ENCODE measurements at places on chromosomes 13 and 19. TPM values are rescaled to one million over a fixed set of nuclear protein-coding genes. Genes with fewer than 3 reads are reported as not detected.

DNA sequence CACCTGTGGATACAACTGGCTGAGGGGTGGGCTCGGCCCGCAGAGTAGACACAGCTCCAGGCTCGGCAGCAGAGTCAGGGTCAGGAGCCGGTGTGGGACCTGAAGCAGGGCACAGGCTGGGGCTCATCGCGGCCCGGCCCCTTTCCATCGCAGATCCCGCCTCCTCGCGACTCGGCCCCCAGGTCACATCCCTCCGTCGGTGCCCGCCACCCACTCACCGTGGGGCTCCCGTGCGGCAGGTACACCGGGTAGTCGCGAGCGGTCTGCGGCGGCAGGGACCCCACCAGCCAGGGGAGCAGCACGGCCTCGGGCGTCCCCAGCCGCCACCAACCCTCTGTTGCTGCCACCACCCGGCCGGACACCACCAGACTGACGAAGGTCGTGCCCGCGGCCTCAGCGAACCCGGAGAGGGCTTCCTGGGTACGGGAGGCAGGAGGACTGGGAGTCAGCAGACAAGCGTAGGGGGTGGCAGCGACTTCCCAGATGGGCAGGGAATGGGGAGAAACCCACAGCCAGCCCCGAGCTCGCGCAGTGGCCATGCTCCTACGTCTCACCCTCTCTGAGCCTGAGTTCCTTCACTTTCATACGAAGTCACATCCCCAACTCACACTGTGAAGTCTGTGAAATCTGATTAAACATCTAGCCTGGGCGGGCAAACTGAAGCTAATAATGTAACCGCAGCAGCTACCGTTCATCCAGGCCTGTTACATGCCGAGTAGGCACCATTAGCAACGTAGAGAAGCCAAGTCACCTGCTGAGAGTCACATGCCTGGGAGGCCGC lies 3.7 kb downstream of the FUZ start:
- H3K4me3 ChIP-seq: peak overlapping the region; percentile 94
- peak overlapping the region; percentile 88 for H3K27ac ChIP-seq
- H3K4me1 ChIP-seq: peaks cover 35% of the 10 kb centered on the region
- H3K27me3 ChIP-seq: no peaks in the 10 kb centered on the region

DNA sequence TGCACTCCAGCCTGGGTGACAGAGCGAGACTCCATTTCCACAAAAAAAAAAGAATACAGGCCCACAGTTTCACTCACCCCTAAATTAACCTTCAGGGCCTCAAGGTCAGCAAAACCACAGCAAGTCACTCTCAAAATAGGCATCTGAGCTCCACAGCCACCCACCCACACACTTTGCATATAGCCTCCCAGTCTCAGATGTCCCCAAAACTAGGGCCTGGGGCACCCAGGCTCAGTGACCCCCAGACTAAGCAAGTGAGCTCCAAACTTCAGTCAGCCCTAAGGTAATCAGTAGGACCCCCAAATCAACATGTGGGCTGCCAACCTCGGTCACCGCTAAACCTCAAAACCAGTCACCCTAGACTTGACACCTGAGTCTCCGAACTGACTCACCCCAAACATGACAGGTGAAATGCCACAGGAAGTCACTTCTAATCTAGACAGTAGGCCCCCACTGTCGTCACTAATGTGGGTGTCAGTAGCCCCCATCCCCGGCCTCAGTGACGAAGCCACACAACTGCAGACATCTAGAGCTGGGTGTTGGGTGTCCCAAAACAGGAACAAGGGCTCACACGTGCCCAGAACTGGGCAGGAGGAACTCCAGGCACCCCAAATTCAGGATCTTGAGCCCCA lies 13.9 kb downstream of the RABAC1 start:
- H3K27me3 ChIP-seq: peaks cover 6% of the 10 kb centered on the region
- H3K4me1 ChIP-seq: peaks cover 31% of the 10 kb centered on the region
- peak overlapping the region; percentile 75 for H3K4me3 ChIP-seq
- peak overlapping the region; percentile 98 for H3K27ac ChIP-seq

DNA sequence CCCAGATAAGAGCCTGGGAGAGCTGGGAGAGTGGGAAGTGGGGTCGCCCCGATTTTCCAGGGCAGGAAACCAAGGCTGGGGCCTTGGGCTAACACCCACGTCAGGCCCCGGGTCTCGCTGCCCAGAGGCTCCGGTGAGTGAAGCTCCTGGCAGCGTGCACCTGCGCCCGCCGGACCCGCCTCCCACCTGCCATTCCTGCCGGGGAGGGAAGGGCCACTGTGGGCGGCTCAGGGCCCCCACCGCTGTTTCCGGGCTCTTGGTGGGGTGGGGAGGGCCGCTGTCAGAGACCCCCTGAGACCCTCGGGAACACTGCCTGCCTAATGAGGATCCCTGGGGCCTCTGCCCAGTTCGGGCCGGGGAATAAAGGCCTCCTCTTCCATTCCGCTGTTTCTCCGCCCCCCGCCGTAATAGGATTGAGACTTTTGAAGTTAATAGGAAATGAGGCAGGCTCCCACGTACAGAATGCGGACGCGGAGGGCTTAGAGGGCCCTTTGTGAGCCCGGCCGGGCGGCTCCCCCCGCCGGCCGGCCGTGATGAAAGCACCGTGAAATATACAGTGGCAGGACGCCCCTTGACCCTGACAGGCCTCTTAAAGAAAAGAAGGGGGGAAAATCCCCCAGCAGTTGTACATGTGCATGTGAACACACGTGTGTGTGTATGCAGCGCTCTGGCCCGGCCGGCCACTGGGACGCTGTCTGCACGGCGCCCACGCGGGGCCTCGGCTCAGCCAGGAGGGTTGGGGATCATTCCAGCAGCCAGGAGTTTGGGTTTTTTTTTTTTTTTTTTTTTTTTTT lies 33.2 kb downstream of the EFNA2 start:
- peaks cover 7% of the 10 kb centered on the region for H3K4me1 ChIP-seq
- DNase-seq: no peak
- H3K27ac ChIP-seq: no peak overlapping the region

DNA sequence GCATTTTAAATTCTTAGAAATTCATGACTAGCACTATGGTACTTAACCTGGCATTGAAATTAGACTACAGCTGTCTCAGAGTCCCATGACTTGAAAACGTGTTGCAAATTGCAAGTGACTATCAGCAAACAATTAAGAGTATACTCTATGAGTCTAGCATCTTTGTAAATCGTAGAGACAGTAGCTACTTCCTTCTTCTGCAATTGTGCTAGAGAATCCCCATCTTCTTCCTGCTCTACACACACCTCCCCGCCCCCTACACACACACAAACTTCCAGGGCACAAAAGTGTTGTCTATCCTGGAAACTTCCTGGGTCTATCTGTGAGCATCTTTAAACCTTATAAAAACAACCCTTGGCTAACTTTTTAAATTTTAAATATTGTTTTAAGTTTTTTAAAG lies 35.2 kb upstream of the MIR17HG start:
- peaks cover 19% of the 10 kb centered on the region for H3K27me3 ChIP-seq
- H3K4me1 ChIP-seq: peaks cover 2% of the 10 kb centered on the region
- no peak overlapping the region for H3K4me3 ChIP-seq
- no peaks in the 10 kb centered on the region for H3K36me3 ChIP-seq
- no peak for DNase-seq

DNA sequence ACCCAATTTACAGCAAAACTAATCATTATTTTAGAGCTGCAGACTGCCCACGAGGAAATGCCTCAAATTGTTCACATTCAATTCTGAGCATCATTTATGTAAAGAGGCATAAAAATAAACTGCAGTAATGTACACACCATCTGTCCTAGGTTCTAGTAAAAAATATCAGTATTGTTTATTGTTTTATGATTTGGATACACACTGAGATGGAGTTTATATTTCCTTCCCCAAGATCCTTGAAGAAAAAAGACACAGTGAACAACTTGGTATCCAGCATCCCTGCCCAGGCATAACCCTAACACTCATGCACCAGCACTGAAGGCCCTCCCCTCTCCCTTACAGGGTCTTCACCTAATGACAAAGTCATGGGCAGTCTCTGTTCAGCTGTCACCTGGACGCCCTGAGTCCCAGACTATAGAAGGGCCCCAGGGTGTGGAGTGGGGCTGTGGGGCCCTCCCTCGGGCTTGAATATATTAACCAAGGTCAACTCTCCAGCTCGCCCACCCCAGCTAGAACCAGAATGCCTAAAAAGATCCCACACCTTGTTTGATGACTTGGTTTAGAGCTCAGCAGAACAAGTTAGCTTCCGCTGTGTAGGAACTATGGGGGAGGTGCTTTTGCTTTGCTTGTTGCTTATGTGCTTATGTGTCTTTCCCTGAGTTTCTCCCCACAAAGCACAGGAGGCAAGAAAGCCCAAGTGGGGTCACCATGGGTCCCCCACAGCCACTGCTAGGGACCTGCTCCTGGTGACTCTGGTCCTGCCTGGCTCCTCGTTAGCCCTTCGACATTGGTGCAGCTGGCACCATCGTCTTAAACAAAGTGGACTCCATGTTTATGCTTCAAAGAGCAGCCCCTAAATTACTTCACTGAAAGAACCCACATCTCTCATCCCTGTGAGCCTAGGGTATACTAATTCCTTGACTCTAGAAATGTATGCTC lies 111.1 kb downstream of the COL4A1 start:
- no peak overlapping the region for H3K27ac ChIP-seq
- DNase-seq: no peak
- H3K27me3 ChIP-seq: peaks cover 75% of the 10 kb centered on the region
- no peak overlapping the region for H3K4me3 ChIP-seq
- peaks cover 2% of the 10 kb centered on the region for H3K4me1 ChIP-seq
- H3K36me3 ChIP-seq: no peaks in the 10 kb centered on the region

DNA sequence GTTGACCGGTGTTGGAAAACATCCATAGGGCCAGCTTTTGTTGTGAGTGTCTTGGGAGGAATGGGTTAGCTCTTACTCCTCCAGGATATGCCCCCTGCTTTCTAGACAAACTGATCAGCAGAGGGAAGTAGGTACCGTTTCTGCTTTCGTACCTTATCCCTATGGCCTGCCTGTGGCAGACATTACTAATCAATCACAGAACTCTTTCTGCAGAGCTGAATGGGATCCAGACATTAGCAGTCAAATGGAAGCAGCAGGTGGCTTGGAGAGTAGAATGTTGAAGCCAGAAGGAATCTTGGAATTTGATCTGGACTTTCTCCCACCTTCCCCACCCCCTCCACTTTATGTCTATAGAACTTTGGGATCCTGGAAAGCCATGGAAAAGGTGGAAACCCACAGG lies 17.1 kb downstream of the NWD1 start:
- H3K4me3 ChIP-seq: no peak overlapping the region
- no peaks in the 10 kb centered on the region for H3K4me1 ChIP-seq
- no peak overlapping the region for H3K27ac ChIP-seq

DNA sequence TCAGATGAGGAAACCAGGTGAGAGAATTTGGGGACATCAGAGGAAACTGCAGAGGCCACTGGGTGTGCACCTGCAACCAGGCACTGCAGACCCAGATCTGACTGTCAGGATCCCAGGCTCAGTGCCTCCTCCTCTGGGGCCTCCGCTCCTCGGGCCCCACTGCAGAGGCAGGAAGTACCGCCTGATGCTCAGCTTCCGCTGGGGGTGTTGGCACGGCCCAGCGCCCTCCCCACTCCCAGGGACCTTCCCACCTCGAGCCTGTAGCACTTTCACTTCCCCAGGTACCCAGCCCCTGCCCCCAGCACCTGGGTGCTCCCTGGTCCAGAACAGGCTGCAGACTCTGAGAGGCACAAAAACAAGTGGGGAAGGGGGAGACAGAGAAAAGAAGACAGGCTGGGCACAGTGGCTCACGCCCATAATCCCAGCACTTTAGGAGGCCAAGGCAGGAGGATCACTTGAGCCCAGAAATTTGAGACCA lies 1.4 kb upstream of the CD37 start:
- peak overlapping the region; percentile 91 for H3K4me3 ChIP-seq
- H3K27me3 ChIP-seq: no peaks in the 10 kb centered on the region
- peaks cover 57% of the 10 kb centered on the region for H3K4me1 ChIP-seq
- peak; percentile 53 for DNase-seq
- H3K27ac ChIP-seq: peak overlapping the region; percentile 99

DNA sequence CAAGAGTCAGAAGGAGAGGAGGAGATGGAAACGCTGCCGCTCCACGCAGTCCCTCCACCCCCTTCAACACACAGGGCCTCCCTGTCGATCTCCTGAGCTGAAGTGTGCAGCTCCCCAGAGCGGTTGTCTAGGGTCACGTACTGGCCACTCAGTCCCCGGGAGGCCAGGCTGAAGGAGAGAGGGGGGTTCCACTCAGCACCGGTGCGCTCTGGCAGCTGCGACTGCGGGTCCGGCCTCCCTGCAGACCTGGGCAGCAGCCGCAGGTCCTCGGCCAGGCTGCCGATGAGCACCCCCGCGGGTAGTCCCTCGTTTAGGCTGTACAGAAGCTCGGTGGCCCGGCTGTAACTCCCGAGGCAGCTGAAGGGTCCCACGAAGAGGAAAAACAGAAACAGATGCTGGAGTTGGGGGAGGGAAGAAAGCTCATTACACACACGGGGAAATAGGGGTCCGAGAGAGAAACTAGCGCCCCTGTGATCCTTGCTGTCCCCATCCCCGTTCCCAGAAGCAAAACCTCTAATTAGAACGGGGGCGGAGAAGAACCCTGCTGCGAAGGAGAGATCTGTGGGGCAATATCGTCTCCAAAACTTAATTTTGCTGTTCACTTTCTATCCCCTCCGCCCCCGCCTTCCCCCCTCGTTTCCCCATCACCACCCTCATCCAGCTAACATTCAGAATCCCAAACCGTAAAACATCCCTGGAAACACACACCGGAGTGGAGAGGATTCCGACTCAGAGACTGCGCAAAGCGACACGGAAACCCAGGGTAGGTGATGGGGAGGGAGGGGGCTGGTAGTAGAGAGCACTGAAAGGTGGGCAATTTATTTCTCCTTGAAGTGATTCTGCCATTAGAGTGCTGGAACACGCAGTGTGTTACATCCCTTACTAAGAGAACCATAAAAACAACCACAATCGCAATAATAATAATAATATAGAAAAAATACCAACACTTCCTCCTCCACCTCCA lies 1.8 kb downstream of the PCDH20 start:
- H3K27me3 ChIP-seq: peaks cover 22% of the 10 kb centered on the region
- H3K4me1 ChIP-seq: no peaks in the 10 kb centered on the region
- no peak overlapping the region for H3K4me3 ChIP-seq
- no peak overlapping the region for H3K27ac ChIP-seq

- no peaks in the 10 kb centered on the region for H3K36me3 ChIP-seq
- H3K27me3 ChIP-seq: peaks cover 47% of the 10 kb centered on the region
- no peak overlapping the region for H3K27ac ChIP-seq
- DNase-seq: no peak
- peaks cover 2% of the 10 kb centered on the region for H3K4me1 ChIP-seq
Observed at GRCh38 chr13:28529836-28530235, 34.9 kb upstream of the FLT1 start.

DNA sequence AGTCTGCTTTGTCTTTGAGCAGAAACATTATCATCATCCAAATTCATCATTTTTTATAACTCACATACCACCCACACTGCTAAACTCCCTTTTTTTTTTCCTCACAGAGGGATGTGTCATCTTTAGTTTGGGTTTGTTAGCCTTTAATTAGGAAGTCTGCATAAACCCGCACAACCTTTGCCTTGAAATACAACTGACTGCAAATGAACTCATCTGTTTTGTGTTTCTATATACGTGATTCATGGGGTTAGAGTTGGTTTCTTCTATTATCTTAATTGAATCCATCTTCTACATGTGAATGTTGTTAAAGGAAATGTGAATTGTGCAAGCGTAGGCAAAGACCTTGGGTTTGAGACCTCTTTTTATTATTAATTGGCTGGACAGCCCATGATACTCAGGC lies 102.7 kb downstream of the SLAIN1 start:
- DNase-seq: no peak
- H3K36me3 ChIP-seq: no peaks in the 10 kb centered on the region
- H3K4me1 ChIP-seq: no peaks in the 10 kb centered on the region
- no peak overlapping the region for H3K27ac ChIP-seq
- no peaks in the 10 kb centered on the region for H3K27me3 ChIP-seq
- H3K4me3 ChIP-seq: no peak overlapping the region

- no peak for DNase-seq
- no peaks in the 10 kb centered on the region for H3K36me3 ChIP-seq
- H3K4me3 ChIP-seq: no peak overlapping the region
Observed at GRCh38 chr19:1356508-1356865, 27.2 kb upstream of the NDUFS7 start.

ZNF888 gene
- total RNA-seq: 3.7 TPM

CLEC4G gene
- not detected for total RNA-seq

OR7A5 gene
- total RNA-seq: not detected

Measured in T-helper 17 cell (primary cell).